ENCODE measurements at places on chromosomes 4 and X. TPM values are rescaled to one million over a fixed set of nuclear protein-coding genes. Genes with fewer than 3 reads are reported as not detected.

- DNase-seq = no peak
Measured at GRCh38 chr4:154489558-154490233, 1.9 kb downstream of the DCHS2 start.

GRCh38 chr4:125316791-125317524 is 2.2 kb downstream of the FAT4 start:
- peak; percentile 22 for DNase-seq

DNA sequence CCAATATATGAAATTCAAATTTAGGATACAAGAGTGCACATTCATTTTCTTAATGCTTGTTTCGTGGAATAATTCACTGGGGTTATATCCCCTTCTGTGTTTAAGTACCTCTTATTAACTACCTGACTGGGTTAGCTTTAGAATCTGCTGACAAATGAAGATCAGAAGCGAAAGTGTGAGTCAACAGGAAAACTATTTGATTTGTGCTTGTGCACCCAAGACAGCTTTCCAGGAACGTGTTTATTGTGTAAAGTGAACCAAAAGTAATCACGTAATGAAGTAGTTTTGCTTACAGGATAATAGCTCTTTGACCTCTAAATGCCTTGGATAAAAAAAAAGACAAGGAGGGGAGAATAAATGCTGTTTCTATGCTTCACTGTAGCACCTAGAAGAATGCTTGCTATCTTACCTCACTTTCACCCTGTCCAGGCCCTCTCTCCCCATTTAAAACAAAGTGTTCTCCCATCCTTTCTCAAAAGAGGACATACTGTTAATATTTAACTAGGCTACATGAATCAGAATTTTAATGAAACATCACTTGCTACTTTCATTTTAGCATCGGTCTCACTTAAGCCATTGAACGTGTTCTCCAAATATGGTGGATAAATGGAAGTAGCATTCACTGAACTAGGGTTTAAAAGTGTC is 141.9 kb downstream of the THOC2 start:
- peak; percentile 7 for DNase-seq

GRCh38 chrX:43655151-43656004 is 721 bp upstream of the MAOA start:
- DNase-seq = no peak

DNA sequence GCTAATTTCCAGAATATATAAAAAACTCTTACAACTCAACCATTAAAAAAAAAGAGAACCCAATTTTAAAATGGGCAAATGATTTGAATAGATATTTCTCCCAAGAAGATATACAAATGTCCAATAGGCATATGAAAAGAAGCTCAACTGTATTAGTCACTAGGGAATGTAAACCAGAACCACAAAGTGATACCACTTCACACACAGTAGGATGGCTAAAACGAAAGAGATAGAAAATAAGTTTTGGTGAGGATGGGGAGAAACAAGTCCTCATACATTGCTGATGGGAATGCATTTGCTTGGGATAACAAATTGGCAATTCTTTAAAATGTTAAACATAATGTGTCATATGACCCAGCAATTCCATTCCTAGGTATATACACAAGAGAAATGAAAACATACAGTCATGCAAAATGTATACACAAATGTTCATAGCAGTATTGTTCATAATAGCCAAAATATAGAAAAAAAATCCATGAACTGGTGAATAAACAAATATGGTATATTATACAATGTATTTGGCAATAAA is 5.7 kb downstream of the TCEAL3 start:
- DNase-seq = no peak

DNA sequence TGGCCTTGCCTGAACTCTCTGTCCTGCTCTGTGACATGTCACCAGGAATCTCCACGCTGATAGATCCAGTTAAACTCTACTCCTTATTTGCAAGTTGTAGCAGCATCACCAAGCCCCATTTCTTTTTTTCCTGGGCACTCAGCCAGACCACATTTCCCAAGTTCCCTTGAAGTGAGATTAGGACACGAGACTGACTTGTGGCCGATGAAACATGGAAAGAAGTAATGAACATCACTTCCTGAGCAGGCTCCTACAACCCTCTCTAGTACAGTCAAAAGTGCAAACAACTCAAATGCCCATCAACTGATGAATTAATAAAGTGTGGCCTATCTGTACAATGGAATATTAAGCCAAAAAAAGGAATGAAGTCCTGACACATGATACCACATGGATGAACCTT is 74.6 kb downstream of the MAP3K15 start:
- no peak for DNase-seq

- DNase-seq = no peak
Measured at GRCh38 chrX:10841579-10841978, 221.2 kb upstream of the MID1 start.

CD40LG gene
- 0.45 TPM for polyA plus RNA-seq

DNA sequence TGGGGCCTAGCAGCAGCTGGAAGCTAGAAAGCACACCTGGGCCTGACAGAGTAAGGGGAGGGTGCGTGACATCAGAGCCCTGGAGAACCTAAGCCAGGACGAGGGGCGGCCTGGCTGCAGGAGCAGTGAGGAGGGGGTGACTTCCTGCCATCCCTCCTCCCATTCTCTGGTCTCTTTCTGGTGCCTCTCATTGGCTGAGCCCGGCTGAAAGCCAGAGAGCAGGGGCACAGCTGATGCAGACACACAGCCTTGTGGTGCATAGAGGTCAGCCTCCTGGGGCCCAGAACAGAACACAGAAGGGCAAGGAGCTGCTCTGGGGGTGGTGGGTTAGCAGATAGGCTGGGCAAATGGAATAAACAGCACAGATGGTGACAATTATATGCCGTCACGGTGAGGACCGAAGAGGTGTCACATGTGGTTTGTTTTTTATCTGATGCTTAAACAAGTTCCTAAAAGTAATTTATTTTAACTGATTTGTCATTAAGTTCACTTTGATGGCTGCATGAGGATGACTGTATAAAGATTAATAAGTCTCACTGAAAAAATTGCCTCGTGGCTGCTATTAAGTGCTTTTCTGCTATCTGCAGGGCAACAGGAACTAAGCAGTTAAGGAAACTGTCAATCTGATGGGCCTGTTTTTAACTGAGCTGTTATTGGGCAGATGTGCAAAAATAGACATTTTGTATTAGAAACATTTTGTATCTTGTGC is 102.0 kb downstream of the FNIP2 start:
- no peak for DNase-seq

VCX3A gene
- polyA plus RNA-seq = not detected

PDGFC gene
- 2.5 TPM for polyA plus RNA-seq

DNA sequence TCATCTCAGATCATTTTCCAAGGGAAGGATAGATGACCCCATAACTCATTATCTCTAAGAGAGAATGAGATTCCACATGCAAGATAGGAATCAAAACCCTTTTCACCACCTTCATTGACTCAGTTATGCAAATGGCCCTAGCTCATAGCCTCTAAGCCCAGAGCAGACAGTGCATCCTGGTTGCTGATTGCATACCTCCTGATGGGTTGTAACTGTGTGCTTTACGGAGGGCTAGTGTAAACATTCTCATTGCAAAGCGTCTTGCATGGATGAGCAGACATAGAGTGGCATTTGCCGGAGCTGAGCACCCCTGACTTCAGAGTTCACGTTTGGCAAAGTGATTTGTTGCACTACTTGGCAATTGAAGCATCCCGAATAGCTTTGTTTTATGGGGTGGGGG is 151.0 kb downstream of the VCX3A start:
- no peak for DNase-seq

GRCh38 chrX:102624105-102624504 is 24.8 kb downstream of the ARMCX5 start:
- DNase-seq = no peak

DNA sequence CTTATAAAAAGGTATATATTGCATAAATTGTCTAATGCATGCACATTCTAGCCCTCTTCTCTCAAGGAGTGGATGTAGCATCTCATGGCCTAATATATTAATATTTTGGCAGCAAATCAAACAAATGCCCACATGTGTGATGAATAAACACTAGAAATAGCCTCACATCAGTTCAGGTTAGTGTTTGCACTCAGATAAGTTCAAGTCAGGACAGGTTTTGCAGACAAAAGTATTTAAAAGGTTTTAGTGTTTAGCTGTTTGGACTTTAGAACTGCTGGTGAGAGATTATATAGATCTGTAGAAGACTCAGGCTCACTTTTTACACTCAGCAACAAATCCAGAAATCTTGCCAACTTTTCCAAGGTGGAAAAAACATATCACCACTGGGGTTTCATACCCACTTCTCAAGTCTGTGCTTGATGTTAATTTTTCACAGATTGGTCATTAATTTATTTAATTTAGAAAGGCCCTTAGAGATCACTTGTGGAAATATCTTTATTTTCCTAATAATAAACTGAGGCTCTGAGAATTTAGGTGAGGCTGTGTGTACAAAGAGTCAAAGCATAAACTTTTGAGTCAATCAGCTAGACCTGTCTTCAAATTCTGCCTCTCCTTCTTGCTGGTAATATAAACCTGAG is 362.6 kb downstream of the GASK1B start:
- peak; percentile 58 for DNase-seq

DNA sequence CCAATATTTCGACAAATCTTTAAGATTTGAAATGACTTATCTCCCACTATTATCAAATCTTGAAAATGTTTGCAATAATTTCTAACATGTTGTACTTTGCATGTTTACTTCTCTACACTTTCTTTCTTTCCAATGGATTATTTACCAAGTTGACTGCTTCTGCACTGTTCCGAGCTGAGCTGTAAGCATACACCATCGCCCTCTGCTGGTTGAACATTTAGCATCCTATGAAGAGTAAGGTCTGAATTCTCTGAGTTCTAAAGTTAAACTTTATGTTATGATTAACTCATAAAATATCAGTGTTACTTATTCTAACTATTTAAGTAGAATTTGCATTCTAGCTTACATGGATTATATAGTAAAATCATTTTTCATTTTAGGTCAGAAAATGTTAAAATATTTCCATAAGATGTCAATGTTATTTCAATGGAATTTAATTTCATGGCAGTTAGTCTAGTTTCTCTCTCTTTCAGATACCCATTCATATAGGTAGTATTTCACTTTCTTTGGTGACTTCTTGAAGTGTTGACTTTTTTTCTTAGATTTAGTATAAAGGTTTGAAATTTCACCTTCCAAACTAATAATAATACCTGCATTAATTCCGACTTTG is 137.4 kb downstream of the DKK2 start:
- peak; percentile 49 for DNase-seq

GRCh38 chr4:6781113-6781512 is 1.4 kb upstream of the KIAA0232 start:
- DNase-seq = no peak

DNA sequence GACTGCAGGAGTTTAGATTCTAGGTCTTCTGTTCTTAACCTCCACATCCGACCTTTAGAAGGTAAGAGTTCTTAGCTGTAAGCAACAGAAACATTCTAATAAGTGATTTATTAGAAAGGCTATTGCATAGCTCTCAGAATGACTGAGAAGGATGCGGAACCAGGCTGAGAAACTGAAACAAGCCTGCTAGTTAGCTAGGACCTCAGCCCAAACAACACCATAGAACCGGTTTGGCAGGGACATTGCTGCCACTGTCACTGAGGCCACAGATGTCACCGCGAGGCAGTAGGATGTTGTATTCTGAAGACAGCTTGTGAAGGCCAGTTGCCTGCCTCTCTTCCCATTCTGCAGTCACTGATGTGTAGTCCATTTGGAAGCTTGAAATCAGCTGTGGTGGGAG is 160.0 kb upstream of the ARX start:
- no peak for DNase-seq

GJB1 gene
- polyA plus RNA-seq = 81.6 TPM

DNA sequence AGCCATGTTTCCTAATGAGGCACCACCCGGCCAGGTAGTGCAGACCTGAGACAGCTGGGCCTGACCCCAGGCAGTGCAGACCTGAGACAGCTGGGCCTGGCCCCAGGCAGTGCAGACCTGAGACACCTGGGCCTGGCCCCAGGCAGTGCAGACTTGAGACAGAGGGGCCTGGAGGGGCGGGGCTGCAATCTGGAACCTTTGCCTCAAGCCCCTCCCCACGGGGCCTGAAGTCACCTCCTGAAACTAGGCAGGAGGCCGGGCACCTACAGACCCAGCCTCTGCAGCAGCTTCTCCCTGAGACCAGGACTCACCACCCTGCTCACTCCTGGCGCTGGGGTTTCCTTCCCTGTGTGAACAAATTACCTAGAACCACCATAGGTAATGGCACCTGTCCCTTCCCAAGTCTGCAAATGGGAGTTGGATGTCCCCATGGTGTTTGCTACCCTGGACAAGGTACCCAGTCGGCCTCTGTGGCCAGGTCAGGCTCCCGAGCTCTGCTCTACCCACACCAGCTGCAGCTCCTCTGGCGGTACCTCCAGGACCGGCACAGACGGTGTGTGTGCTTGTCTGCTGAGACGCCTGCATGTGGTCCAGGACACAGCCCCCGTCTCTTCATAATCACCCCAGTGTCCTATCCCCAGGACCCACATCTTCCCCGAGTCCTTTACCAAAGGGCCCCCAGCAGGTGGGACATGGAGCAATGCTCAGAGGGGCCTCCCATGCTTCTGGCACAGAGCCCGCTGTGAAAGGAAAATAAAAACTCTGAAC is 53.1 kb upstream of the C4orf50 start:
- DNase-seq = no peak

DNA sequence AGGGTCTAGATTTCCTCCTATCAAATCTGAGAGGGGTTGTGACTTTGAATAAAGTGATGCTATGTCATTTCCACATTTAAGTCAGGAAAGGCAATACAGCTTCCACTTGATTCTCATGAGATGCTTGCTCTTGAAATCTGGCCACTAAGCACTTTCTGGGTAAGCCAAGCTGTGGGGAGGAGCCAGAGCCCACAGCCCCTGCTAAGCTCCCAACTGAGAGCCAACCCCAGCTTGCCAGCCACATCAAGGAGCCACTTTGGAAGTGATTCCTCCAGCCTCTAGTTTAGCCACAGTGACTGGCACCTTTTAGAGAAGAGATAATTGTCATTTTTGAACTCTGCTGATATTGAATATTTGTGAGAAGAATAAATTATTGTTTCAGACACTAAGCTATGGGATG is 1441.5 kb upstream of the IGFBP7 start:
- no peak for DNase-seq

DNA sequence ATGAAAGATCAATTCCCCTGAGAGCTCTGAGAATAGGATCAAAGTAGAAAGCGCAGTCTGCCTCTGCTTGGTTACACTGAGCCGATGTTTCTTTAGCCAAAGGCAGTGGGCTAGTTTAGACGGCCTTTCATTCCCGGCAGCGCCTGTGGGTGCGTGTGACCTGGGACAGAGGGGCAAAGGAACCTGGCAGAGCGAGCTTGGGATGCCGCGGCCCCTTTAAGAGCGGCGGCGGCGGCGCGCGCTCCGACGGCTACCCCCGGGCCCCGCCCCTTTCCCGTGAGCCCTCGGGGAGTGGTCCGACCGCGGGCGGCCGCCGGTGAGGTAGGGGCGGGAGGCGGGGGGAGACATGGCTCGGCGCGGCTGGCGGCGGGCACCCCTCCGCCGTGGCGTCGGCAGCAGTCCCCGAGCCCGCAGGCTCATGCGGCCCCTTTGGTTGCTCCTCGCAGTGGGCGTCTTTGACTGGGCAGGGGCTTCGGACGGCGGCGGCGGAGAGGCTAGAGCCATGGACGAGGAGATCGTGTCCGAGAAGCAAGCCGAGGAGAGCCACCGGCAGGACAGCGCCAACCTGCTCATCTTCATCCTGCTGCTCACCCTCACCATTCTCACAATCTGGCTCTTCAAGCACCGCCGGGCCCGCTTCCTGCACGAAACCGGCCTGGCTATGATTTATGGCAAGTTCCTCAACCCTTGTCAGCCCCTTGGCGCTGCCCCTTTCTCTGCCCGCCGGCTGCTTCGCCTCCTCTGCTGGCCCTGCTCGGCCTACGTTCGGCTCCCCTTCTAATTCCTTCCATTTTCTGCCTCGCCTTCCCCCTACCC is at the start of gene SLC9A6:
SLC9A6 (plus strand) TSS at position 279 of the 816 bp plus-strand sequence; CDS start at position 503, 224 bp downstream.
- DNase-seq = peak; percentile 81
